Upper lobe of left lung (tissue), 6 donors: ENCODE measurements at places on chromosomes 4 and X. TPM values are rescaled to one million over a fixed set of nuclear protein-coding genes. Genes with fewer than 3 reads are reported as not detected.

GRCh38 chr4:1374706-1375045, 27.7 kb downstream of the UVSSA start:
- H3K36me3 ChIP-seq: peaks cover 11% of the 10 kb centered on the region
- no peak overlapping the region for H3K4me3 ChIP-seq
- H3K27me3 ChIP-seq: no peaks in the 10 kb centered on the region
- no peak for DNase-seq
- H3K27ac ChIP-seq: no peak overlapping the region

CD99L2 gene
- 30.1 TPM for total RNA-seq

DNA sequence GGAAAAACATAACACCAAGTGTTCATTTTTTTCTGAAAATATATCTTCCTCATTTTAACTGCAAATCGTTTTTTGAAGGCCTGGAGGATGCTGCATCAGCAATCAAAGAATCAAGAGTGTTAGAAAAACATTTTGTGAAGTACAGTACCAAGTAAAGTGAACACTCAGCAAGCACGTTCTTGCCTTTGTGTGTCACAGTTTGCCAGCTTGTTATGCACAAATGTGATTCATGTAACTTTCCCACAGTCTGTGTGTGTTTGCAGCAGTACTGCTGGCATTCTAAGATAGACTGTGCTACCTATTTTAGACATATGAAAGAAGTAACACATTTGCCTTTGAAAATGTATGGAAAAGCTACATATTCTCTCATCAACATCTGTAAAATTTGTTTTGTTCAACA, 1617.7 kb downstream of the RPA4 start:
- H3K27ac ChIP-seq: no peak overlapping the region
- H3K4me3 ChIP-seq: no peak overlapping the region
- no peaks in the 10 kb centered on the region for H3K27me3 ChIP-seq
- no peak for DNase-seq
- no peaks in the 10 kb centered on the region for H3K4me1 ChIP-seq
- H3K36me3 ChIP-seq: no peaks in the 10 kb centered on the region

GRCh38 chr4:77595364-77595973, 10.2 kb upstream of the CXCL13 start:
- H3K27ac ChIP-seq: no peak overlapping the region
- no peaks in the 10 kb centered on the region for H3K36me3 ChIP-seq
- peaks cover 3% of the 10 kb centered on the region for H3K4me1 ChIP-seq

DNA sequence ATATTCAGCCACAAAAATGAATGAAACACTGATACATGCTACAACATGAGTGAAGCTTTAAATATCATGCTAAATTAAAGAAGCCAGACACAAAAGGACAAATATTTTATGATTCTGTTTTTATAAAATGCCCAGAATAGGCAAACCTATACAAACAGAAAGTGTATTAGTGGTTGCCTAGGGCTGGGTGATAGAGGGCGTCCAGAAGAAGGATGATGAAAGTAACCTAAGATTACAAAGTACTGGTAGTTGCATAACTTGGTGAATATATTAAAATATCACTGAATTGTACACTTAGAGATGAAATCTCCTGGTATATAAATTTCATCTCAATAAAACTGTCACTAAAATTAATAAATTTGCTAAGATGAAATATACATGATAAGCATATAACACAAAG, 67.5 kb downstream of the FBXW7 start:
- no peaks in the 10 kb centered on the region for H3K36me3 ChIP-seq
- H3K27me3 ChIP-seq: no peaks in the 10 kb centered on the region
- peaks cover 7% of the 10 kb centered on the region for H3K4me1 ChIP-seq
- H3K27ac ChIP-seq: no peak overlapping the region

GLUD2 gene
- total RNA-seq: 2.5 TPM

- no peak overlapping the region for H3K27ac ChIP-seq
- H3K4me3 ChIP-seq: no peak overlapping the region
- H3K4me1 ChIP-seq: no peaks in the 10 kb centered on the region
- no peaks in the 10 kb centered on the region for H3K36me3 ChIP-seq
- no peak for DNase-seq
Observed at GRCh38 chr4:90842960-90843359, 715.8 kb downstream of the CCSER1 start.

HTR2C gene
- not detected for total RNA-seq

- no peak overlapping the region for H3K4me3 ChIP-seq
- DNase-seq: no peak
- H3K27ac ChIP-seq: peak overlapping the region; percentile 50
- no peaks in the 10 kb centered on the region for H3K36me3 ChIP-seq
- no peaks in the 10 kb centered on the region for H3K27me3 ChIP-seq
Observed at GRCh38 chrX:12999422-12999821, 24.5 kb downstream of the TMSB4X start.

DNA sequence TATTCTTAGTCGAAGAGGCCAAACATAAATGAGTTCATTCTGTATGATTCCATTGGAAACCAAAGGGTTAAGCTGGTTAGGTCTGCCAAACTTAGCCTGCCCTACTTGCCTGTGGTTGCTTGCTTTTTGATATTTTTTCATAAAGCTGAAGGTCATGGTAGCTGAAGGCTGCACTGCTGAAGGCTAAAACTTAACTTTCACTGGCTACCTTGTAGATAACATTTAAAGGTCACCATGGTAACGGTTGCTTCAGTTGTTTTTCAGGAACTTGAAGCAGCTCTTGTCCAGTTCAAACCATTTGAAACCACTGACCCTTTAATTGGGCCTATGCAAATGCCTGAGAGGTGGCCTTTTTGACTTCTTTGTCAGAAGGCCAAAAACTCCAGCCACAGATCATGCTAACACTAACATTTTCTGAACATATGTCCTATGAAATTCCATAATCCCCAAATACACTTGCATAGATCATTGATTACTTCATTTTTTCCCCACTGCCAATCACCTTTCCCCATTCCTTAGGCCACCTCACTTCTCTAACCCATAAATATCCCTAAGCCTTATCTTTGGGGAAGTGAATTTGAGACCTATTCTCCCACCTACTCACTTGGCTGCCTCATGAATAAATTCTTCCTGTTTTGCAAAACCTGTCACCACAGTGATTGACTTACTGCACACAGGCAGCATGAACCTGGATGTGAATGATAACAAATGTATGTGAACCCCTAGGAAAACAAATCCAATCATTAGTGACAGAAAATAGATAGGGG, 10.7 kb upstream of the SMIM10L2A start:
- no peak for DNase-seq
- H3K27me3 ChIP-seq: no peaks in the 10 kb centered on the region
- H3K4me3 ChIP-seq: no peak overlapping the region
- H3K4me1 ChIP-seq: no peaks in the 10 kb centered on the region

SUPT20HL2 gene
- not detected for total RNA-seq

GRCh38 chr4:8727546-8728510, 135.3 kb downstream of the CPZ start:
- H3K4me3 ChIP-seq: no peak overlapping the region
- peak; percentile 11 for DNase-seq
- no peaks in the 10 kb centered on the region for H3K4me1 ChIP-seq
- no peaks in the 10 kb centered on the region for H3K36me3 ChIP-seq
- no peak overlapping the region for H3K27ac ChIP-seq

FOXR2 gene
- total RNA-seq: not detected

SLC49A3 gene
- 34.4 TPM for total RNA-seq

DNA sequence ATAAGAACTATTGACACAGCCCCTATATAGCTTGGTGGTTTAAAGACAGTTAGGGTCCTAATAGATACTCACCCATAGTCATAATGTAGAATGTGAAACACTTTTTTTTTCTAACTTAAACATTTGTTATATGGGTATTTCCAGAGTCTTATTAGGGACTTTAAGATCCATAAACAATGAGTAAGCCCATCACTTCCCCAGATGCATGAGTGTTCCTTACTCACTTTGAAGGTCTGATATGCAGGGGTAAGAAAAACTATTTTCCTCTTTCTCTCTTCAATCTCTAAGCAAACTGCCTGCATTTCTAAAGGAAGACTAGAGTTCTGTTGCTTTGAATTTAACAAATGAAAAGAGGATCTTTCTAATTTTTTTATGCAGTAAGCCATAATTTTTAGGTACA, 443.6 kb upstream of the PITX2 start:
- no peak overlapping the region for H3K27ac ChIP-seq
- H3K4me3 ChIP-seq: no peak overlapping the region
- H3K36me3 ChIP-seq: no peaks in the 10 kb centered on the region
- H3K27me3 ChIP-seq: no peaks in the 10 kb centered on the region
- DNase-seq: no peak

DNA sequence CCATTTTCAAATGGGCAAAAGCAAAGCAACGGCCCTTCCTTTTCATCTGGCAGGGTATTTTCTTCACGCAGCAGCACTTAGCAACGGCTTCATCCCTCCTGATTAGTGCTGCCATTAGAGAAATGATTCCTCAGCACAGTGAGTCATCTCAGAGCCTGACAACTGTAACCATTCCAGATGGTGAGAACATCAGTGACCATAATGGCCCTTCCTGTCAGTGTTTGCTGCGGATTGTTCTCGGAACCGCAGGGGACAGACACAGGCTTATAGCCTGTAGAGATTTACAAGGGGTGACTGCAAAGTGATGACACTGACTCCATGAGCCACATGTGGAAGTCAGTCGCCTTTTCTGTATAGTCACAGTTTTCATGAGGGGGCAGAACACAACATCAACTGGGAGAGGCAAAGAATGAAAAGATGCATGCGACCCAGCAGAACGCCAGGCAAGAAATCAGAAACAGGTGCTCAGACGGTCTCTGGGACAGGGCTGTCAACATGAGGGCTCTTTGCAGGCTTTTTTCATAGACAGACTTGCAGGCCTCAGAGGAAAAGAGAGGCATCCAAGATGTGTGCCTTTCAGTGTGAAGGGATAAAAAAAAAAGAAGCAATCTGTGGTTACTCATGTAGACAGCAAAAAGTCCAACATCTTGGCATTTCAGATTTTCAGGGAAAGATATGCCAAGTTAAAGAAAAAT, 69.9 kb upstream of the FBXW7 start:
- no peak overlapping the region for H3K4me3 ChIP-seq
- DNase-seq: no peak
- H3K4me1 ChIP-seq: no peaks in the 10 kb centered on the region
- H3K27me3 ChIP-seq: no peaks in the 10 kb centered on the region
- no peak overlapping the region for H3K27ac ChIP-seq
- H3K36me3 ChIP-seq: no peaks in the 10 kb centered on the region

GRCh38 chr4:162849937-162850336, 316.8 kb downstream of the NAF1 start:
- H3K27me3 ChIP-seq: no peaks in the 10 kb centered on the region
- no peak overlapping the region for H3K27ac ChIP-seq
- no peaks in the 10 kb centered on the region for H3K4me1 ChIP-seq
- no peak overlapping the region for H3K4me3 ChIP-seq
